ENCODE measurements at places on chromosomes 5 and 9.

GRCh38 chr9:93652604-93653592 lies 76.5 kb downstream of the PHF2 start:
- no peak for DNase-seq

- no peak for DNase-seq
Measured at GRCh38 chr9:79581388-79581787, 9.6 kb downstream of the TLE4 start.

DNA sequence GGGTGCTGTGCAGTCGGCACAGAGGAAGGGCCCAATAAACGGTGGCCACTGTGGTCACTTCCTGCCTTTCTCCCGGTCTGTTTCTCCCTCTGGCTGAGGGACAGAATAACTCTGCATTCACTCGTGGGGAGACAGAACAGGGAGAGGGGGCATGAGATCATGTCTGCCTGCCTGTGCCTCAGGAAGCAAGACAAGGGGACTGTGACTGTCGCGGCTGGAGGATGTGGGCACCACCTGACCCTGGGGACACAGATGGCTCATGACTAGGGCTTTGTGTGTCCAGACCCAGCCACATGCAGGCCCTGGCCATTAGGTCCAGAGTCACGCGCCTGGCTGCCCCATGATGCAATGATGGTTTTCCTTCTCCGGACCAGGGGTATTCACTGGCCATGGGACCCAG lies 5.8 kb downstream of the TRUB2 start:
- DNase-seq = no peak

DNA sequence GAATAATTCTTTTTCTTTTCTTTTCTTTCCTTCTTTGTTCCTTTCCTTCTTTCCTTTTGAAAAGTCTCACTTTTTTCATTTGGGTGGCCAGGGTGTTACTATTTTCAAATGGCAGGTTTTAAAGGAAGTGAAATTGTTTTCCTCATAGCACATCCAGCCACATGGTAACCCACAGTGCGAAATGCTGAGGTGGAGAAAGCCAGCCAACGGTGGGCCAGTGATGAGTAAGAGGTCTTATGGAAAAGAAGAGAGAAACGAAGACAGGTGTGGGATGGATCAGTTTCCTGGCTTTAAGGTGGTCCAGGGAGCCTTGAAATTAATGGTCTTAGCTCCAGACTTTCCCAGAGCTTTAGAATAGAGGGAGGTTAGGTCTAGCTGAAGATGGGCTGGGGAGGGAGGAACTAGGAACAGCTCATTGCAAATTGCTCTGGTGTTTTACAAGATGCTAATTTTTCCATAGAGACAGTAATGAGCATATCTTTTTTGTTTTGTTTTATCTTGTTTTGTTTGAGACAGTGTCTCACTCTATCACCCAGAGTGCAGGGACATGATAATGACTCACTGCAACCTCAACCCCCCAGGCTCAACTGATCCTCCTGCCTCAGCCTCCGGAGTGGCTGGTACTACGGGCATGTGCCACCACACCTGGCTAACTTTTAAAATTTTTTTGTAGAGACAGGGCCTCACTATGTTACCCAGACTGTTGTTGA lies 17.8 kb downstream of the ITK start:
- DNase-seq = no peak

- DNase-seq = no peak
Measured at GRCh38 chr5:38724301-38725030, 121.3 kb upstream of the OSMR start.

GRCh38 chr5:143514616-143515335 lies 111.3 kb upstream of the NR3C1 start:
- no peak for DNase-seq

Measured in tibial nerve (tissue), 4 donors.